ENCODE measurements at places on chromosomes 3 and 15.

DNA sequence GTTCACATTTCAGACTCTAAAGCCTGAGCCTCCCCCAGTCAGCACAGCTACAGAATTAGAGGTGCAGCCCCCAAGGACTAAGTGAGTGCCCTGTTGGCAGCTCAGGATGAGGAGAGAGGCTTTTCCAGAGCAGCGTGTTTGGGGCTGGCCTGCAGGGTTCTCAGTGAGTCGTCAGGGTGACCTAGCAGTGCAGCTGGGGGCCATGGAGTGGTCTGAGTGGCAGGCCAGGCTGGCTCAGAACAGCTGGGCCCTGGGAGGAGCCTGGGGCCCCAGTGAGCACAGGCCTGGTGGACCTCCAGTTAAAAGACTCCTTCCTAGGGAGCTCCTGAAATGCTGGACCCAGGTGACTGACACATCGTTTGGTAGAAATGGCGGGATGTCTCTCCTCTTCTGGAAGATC is 108.3 kb downstream of the SLC49A4 start:
- no peak for DNase-seq

GRCh38 chr3:187717572-187717971 is 15.2 kb upstream of the RTP2 start:
- no peak for DNase-seq

DNA sequence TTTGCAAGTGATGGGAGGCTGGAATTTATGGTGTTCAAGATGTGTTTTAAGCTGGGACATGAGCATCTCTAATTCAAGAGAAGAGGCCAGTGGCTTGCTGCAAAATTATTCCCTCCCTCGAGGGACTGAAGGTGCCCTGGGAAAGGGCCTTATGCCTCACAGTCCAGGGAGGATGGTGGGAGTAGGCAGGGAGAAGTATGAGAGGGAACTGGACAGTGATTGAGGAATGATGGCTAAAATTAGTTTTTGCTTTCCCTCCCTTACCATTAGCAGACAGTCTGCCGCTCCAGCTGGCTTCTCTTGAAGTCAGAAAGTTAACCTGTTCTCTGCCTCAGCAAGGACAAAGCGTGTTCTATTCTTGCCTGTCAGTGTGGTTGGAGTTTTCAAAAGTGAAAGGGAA is 139.8 kb upstream of the SEMA6D start:
- no peak for DNase-seq

- DNase-seq = no peak
Measured at GRCh38 chr3:128725547-128726022, 398 bp upstream of the RAB7A start.

DNA sequence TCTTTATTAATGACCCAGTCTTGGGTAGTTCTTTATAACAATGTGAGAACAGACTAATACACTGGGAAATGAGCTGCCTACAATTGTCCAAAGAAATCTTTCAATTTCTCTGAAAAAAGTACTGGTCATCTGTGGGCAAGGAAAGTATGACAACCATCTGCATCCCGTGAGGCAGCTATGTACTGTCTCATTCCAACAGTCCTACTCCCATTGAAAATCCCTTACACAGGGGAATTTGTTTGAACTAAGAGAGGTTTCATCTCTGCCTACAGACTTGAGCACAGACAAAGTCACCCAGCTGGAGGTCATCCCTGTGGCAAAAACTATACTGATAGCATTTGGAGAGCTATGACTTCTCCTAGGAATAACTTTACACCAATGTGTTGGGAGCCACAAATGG is 27.1 kb downstream of the SHC4 start:
- DNase-seq = no peak

GRCh38 chr3:134008630-134009156 is 21.0 kb downstream of the SLCO2A1 start:
- DNase-seq = no peak

GRCh38 chr3:56921573-56922453 is 120.1 kb upstream of the ARHGEF3 start:
- DNase-seq = no peak

DNA sequence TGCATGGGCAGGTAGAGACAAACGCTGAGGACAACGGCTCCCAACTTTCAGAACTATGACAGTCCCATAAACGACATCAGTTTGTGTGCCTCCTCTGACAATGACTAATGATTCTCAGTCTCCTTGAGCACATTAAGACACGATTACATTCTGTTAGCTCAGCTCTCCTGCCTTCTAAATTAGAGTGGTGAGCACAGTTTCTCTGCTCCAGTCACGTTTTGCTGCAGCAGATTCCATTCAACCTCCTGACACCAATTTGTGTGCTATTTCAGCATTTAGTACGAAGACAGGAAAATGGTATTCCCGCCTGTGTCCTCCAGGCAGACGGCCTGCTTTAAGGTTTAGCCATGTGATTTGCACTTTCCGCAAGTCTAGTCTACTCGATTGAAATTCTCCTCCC is 458.4 kb upstream of the CFAP20DC start:
- no peak for DNase-seq

GRCh38 chr3:24158761-24159454 is 213.8 kb downstream of the NR1D2 start:
- no peak for DNase-seq

DNA sequence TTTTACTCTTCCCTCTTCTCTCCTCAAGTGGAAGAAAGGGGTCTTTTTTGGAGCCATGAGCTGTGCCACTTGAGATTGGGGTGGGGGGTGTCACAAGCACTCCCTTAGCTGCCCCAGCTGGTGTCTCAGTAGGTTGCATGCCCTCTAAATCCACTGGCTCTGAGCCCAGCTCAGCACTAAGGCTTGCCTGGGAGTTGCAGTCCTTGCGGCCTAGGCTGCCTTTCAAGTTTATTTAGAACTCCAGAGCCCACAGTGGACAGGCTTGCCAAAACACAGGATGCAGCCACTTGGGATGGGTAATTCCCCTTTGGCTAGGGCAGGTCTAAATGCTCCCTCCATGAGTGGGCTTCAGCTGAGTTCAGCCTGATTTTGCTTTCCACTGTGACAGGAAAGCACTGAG is 24.7 kb downstream of the C3orf20 start:
- DNase-seq = no peak

DNA sequence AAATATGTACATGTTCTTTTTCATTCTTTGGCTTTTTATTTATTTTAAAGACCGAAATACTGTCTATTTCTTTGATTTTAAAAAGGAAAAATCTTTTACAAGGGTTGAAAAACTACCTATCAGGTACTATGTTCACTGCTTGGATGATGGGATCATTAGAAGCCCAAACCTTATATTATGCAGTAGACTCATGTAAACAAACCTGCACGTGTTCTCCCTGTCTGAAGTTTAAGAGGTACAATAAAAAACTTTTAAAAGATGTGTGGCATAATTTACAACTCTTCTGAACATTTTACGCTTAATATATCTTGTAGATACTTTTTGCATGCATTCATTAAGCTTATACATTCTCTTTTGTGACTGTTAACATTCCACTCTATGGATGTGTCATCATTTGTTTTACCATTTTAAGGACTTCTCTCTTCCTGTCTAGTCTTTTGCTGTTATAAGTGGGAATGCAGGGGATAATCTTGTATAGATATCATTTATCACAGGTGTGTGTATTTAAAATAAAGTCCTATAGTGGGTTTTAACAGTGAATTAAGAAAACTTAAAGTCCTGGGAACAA is 6.2 kb downstream of the MGA start:
- no peak for DNase-seq

DNA sequence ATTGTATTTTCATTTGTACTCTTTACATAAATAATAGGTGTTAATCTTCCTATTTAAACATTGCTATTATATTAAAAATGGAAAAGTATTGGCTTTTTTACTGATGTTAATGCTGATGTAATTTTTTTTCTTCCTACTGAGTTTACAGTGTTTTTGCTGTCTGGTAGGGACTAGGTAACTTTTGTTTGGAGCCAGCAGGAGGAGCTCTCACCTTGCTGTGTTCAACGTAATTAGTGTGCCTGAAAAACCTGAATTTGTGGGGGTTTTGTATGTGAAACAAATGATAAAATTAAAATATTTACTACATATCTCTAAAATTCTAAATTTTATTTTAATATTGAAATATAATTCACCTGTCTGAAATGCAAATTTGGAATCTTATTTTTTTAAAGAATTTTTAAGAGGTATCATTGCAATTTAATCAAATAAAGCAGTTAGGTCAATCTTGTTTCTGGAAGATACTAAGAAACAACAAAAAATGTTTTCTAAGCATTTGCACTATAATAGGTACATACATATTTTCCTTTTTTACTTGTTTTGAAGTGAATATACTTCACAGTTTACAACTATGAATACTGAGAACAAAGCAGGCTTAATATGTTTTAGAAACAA is 48.8 kb downstream of the EPHA6 start:
- DNase-seq = peak; percentile 2

DNA sequence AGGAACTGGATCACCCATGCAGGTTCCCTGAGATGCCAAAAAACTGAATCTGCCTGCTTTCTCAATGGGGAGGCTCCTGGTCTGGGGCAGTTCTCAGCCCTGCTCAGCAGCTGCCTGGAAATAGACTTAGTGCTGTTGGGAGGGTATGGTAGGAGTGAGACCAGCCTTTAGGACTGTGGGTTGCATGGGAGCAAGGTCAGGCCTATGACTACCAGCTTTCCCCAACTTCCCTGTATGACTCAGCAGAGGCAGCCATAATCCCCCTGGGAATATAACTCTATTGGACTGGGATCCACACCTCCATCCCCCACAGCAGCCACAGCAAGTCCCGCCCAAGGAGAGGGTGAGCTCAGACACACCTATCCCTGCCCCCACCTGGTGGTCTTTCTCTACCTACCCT is 87.0 kb downstream of the CFAP44 start:
- no peak for DNase-seq

DNA sequence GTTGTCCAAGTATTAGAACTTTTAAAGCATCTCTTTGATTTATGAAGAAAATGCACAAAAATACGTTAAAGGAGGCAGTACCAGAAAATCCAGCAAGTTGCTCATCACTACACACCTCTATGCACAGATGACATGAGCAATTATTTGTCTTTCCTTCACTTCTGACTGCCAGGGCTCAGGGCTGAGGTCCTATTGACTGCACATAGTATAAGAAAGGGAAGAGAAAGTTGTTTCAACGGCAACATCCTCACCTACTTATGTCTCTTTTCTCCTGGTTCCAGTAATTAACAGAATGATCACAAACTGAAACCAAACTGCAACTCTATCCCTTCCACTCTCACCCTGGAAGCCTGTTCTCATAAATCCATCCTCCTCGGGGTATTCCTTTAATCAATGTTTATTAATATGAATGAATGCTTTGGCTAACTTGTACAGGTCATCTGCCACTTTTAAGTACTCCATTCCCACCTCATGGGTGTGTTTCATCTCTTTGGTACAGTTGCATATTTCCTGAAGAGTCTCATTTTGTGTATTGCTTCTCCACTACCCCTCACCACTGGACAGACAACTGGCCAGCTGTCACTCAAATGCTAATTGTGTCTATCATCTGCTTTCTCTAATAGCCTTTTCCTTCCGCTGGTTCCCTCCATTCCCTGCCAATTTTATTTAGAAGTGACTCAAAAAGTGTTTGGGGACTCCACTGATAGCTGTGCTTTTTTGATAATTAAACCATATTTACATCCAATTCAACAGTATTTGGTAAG is 34.5 kb downstream of the RAB27A start:
- DNase-seq = no peak

- no peak for DNase-seq
Measured at GRCh38 chr3:107236655-107237337, 140.4 kb upstream of the CCDC54 start.

- DNase-seq = no peak
Measured at GRCh38 chr3:106299300-106300098, 430.7 kb upstream of the CBLB start.

DNA sequence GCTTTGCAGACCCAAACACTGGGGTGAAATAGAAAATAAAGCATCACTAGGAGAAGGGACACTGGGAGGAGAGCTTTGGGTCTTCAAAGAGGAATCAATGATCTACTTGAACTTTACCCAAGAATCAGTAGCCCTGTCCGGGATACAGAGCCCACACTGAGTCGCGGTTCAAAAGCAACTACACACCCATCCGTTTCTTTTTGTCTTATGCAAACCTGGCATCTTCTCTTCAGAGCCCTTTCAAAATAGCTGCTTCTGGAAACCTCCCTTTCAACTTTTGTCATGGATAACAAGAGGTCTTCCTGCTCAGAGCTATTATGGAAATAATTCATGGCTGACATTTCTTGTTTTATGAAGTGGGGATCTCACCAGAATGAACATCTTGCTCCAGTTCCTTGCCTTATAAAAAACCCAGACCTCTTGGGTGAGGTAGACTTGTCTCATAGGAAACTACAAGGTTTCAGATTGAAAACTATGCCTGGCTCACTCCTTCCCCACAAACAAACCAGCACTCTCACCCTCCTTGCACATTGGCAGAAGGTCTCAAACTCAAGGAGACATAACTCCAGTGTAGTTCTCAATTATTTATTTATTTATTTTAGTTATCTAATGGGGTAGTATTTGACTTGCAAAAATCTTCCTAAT is 115.1 kb upstream of the ARHGEF3 start:
- no peak for DNase-seq

GRCh38 chr15:88704791-88705768 is 66.3 kb downstream of the ISG20 start:
- peak; percentile 8 for DNase-seq

DNA sequence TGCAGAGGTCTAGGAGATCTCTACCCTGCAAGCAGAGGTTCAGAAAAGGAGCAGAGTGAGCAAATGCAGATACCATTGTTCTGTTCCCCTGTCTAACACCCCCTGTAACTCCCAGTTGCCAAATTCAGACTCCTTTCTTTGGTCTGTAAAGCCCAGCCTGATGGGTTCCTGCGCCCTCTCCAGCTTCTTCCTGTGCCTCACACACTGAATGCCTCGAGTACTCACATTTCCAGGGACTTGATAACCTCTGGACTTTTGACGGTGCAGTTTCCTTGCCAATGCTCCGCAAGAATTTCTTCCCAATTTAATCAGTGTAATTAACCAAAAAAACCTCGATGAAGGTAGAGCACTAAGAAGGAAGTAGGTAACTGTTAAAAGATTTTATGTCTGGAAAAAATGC is 19.3 kb downstream of the PDE8A start:
- no peak for DNase-seq

GRCh38 chr3:24937228-24937627 is 442.6 kb upstream of the THRB start:
- no peak for DNase-seq

DNA sequence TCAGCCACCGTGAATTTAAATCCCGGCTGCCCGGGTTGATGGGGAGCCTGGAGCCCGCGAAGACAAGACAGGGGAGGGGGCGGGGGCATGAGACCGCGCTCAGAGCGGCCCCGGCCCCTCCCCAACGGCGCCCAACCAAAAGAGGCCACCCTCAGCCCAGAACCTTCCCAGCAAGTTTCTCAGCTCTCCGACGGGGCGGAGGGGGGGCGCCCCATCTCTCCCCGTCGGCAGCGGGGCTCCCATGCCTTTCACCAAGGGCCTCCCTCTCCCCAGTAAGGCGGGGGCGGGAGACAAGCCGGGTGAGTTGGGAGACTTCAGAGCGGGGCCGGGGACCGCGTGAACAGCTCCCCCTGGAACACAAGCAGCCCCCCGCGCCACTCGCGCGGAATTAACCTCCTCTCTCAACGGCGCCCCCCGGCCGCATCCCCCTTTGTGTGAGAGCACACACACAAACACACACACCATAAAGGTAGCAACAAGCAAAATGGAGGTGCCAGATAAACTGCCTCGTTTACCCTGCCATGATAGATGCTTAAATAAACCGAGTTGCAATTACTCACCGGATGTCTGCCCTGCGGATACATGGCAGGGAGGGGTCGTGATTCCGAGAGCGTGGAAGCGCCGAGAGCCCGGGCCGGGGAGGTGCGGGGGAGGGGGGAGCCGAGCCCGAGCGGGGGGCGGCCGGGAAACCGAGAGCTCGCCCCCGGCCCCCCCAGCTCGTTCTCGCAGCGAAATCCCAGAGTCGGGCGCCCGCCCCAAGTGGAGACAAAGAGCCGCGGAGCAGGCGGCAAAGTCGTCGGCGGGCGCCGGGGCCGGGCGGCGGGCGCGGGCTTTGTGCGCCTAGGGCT is 1.3 kb downstream of the TLE3 start:
- peak; percentile 59 for DNase-seq
